Stromal cell of bone marrow (primary cell): ENCODE measurements at places on chromosomes 6 and 20.

GRCh38 chr20:24501764-24502556 is 32.5 kb downstream of the SYNDIG1 start:
- peak; percentile 98 for DNase-seq

- DNase-seq, result no peak
These were observed 44.5 kb downstream of the SULF2 start for GRCh38 chr20:47740862-47741184.

DNA sequence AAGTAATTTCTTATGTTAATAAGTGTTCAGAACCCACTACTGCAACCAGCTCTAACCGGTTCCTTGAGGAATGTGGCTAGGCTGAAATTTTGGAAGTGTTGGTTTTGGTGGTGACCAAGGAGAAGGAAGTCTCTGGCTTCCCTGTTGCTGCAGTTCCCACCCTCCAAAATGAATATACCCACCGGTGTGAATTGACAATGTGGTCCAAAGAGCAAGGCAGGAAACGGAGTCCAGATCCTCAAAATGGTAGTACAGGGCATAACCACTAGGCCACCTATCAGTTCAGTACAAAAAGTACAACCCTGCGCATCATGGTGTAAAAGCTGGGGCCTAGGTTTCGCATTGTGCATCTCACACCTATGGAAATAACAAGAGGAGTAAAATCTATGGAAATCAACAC is 2.8 kb downstream of the ADNP start:
- no peak for DNase-seq

GRCh38 chr6:48449002-48449401 is 338.0 kb upstream of the PTCHD4 start:
- no peak for DNase-seq

- no peak for DNase-seq
These were observed at the start of gene SAMD10 for GRCh38 chr20:63979557-63980316. Gene SAMD10, minus strand, starts transcription at chr20:63979642. Its CDS starts 175 bp downstream, at chr20:63979467.

DNA sequence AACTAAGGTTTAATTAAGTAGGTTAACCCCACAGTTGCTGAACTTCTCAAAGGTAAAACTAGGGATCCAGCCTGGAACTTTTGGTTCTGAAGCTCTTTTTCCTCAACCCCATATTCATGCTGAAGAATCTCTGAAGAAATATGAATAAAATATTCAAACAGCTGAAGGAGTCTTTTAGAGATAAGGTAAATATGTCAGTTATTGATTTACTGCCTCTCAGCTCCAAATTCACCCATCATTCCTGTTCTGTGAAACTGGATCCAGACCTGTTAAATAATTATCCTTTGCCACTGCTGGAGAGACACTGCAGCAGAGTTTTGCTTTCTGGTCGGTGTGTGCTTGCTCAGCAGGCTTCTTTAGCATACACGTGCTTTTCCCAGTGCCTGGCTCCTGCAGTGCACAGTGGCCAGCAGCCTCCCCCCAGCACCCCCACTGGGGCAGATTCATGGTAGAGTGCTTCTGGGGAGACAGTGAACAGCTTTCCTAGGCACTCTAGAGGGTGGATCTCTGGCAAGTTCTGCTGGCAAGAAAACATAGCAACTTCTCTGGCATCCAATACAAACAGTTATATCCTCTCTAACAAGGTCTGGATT is 62.0 kb upstream of the BCLAF1 start:
- no peak for DNase-seq

DNA sequence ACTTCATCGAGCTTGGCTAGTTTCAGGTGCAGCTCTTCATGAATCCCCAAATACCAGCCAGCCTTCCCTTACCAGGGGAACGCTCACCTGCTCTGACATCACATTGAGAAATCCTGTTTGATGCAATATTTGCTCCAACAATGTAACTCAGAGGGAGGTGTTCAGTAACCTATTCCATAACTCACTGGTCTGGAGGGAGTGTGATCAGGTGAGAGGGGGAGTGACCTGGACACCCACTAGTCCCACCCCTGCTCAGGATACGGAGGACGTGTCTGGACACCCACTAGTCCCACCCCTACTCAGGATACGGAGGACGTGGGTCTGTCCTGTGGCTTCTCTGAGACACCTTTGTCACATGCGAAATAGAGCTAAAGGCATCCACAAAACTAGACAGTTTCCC is 70.3 kb downstream of the HUS1B start:
- no peak for DNase-seq

- DNase-seq, result no peak
These were observed 56.0 kb downstream of the BCAS1 start for GRCh38 chr20:54014293-54014926.

GRCh38 chr20:846894-847278 is 13.4 kb downstream of the FAM110A start:
- no peak for DNase-seq

- DNase-seq, result no peak
These were observed 32.4 kb upstream of the ENPP4 start for GRCh38 chr6:46097366-46097765.

GRCh38 chr20:19777981-19778380 is 19.9 kb downstream of the RIN2 start:
- DNase-seq, result no peak

- DNase-seq, result peak; percentile 35
These were observed 201.0 kb upstream of the ZNF217 start for GRCh38 chr20:53794529-53795115.

DNA sequence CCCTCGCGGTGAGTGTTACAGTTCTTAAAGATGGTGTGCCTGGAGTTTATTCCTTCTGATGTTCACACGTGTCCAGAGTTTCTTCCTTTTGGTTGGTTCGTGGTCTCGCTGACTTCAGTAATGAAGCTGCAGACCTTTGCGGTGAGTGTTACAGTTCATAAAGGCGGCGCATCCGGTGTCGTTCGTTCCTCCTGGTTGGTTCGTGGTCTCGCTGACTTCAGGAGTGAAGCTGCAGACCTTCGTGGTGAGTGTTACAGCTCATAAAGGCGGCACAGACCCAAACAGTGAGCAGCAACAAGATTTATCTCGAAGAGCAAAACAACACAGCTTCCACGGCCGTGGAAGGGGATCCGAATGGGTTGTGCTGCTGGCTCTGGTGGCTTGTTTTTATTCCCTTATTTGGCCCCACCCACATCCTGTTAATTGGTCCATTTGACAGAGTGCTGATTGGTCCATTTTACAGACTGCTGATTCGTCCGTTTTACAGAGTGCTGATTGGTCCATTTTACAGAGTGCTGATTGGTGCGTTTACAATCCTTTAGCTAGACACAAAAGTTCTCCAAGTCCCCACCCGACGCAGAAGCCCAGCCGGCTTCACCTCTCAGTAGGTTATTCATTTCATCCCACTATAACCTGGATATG is 48.2 kb upstream of the ARG1 start:
- no peak for DNase-seq

DNA sequence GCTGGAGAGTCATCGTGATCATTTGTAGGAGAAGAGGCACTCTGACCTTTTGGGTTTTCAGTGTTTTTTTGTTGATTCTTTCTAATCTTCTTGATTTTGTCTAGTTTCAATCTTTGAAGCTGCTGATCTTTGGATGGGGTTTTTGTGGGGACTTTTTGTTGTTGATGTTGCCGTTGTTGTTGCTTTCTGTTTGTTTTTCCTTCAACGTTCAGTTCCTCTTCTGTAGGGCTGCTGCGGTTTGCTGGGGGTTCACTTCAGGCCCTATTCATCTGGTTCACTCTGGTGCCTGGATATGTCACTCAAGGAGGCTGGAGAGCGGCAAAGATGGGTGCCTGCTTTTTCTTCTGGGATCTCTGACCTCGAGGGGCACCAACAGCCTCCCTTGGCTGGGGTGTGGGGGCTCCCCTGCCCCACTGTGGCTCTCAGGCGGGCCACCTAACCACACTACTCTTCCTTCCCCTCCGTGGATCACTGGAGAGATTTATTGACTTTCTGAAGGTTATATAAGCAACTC is 21.5 kb upstream of the TMEM244 start:
- no peak for DNase-seq

DNA sequence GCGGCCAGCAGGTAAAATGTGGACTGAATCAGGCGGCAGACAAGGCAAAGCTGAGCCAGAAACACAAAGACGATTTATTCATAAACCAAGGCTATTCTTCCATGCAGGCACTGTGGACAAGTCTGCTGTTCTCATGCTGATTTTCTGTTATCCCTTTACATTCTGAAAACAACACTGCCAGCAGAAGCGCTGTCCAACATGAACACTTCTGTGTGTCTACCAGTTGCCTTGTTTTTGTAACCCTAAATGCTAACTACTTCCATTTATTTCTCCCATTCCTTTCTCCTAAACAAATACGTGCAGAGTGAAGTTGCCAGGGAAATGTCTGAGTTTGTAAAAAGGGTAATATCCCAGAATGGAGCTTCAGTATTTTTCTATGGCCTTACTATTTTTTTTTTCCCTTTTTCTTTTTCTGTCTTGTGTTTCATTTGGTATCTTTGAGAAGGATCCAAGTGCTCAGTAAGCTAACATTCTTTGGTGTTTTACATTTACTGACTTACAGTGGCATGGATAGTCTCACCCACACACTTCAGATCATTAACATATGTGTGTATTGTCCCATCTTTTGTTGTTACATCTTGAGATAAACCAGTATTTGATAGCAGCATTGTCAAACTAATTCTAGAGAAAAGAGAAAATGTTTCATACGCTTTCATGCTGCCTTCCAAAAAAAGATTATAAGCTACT is 1308.9 kb upstream of the MAP3K7 start:
- DNase-seq, result no peak

DNA sequence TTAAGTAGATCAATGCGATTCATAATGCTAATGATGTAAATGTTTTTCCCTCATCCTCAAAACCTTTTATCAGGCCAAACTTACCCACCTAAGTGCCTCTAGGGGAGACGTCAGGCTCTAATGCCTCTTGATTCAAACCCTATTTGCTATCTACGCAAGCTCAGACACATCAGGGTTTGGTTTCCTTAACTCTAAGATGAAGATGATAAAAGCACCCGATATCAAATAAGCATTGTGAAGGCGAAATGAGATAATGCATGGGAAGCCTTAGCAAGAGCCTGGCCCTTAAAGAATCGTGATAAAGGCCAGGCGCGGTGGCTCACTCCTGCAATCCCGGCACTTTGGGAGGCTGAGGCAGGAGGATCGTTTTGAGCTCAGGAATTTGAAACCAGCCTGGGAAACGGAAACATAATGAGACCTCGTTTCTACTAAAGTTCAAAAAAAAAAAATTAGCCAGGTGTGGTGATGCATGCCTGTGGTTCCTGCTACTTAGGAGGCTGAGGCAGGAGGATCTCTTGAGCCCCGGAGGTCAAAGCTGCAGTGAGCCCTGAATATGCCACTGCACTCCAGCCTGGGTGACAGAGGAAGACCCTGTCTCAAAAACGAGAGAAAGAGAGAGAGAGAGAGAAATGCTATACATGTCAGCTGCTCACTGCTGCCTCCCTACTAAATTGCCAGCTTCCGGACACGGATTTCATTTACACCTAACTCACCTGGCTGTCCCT is 13.5 kb downstream of the CNKSR3 start:
- DNase-seq, result no peak

DNA sequence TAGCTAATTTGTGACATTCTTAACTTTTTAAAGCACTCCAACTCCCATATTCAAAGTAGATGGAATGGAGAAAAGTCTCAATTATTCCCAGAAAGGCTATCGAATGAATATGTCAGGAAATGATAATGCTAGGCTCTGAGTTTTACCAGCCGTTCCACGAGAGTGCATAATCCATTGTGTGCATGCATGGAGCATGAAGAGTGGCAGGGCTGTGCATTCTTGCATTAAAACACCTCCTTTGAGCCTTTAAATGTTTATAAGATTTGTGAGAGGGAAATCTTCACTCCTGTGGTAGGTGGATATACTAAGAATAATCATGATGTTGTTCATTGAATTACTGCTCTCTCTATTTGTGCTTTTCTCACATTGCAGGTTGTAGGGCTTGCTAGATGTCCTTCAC is 178.3 kb downstream of the CARMIL1 start:
- DNase-seq, result no peak

DNA sequence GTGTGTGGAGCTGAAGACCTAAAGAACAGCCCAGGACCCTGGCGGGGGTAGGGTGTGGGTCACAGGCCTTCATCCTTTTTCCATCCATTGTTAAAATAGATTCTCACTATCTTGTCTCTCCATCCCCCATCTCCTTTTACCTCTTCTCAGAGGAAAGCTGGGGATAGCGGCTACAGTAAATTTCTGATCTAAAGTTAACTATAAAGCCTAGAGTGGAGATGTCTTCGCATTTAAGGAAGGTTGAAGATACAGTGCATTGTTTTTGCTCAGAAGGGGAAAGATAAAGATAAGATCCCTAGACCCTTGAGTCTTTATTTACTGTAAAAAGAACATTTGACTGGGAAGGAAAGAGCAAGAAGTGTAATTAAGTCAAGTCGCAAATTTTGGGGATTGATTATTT is 8.6 kb downstream of the FOXA2 start:
- no peak for DNase-seq

- DNase-seq, result no peak
These were observed 73.3 kb downstream of the ADGRG6 start for GRCh38 chr6:142374965-142375733.

DNA sequence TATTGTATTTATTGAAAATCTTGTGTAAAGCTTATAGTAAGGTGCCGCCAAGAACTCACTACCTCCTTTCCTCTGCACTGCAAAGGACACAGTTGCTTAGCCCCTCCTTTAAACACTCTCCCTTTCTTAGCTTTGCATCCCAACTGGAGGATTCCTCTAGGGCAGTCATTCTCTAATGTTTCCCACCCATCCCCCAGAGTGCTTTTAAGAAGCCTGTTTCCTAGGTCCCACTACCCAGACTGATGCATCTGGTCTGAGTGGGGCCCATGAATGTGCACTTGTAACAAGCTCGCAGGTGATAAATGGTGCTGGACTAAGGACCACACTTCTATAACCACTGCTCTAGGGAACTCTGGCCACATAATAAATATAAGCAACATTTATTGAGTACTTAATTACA is 55.2 kb downstream of the B4GALT5 start:
- no peak for DNase-seq

DNA sequence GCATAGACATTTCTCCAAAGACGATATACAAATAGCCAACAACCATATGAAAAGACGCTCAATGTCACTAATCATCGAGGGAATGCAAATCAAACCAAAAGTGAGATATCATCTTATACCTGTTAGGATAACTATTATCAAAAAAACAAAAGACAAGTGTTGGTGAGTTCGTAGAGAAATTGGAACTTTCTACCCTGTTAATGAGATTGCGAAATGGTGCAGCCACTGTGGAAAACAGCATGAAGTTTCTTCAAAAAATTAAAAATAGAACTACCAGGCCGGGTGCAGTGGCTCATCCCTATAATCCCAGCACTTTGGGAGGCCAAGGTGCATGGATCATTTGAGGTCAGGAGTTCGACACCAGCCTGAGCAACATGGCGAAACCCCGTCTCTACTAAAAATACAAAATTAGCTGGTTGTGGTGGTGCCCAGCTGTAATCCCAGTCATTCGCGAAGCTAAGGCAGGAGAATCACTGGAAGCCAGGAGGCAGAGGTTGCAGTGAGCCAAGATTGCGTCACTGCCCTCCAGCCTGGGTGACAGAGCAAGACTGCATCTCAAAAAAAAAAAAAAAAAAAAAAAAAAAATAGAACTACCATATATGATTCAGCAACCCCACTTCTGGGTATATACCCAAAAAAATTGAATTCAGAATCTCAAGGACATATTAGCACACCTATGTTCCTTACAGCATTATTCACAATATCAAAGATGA is 170.0 kb upstream of the ZNF184 start:
- no peak for DNase-seq
